ENCODE measurements at places on chromosomes 1 and 21. TPM values are rescaled to one million over a fixed set of nuclear protein-coding genes. Genes with fewer than 3 reads are reported as not detected.
A peak's percentile ranks its signal among the peaks of the same experiment; 100 is the strongest.

BRDT gene
- 0.97 TPM for total RNA-seq

DARS2 gene
- total RNA-seq = 20.6 TPM

KLHDC9 gene
- total RNA-seq = 1.9 TPM

KCNT2 gene
- total RNA-seq = 7.3 TPM

OR2L3 gene
- total RNA-seq = not detected

S100A2 gene
- 2.2 TPM for total RNA-seq

- no peak for DNase-seq
Observed at GRCh38 chr1:165344736-165345135, 11.8 kb downstream of the LMX1A start.

GRCh38 chr1:45892068-45892785 lies 88.8 kb downstream of the MAST2 start:
- peak; percentile 86 for DNase-seq

DNA sequence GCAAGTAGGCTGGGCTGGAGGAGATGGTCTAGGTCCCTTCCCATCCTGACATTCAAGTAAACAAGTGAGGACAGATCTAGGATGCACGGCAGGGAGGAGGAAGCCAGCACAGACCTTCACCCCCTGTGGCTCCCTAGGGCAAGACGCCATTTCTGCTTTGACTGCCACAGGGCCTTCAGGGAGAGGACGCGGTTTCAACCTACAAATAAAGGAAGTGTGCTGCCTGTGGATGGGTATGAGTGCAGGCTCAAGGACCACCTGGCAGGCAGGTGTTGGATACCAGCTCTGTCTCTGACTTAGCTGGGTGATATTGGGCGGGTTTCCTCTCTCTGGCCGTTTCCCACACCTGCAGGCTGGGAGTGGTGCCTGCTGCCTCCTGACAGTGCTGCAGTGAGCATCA lies 16.2 kb downstream of the SLC2A1 start:
- no peak for DNase-seq

DNA sequence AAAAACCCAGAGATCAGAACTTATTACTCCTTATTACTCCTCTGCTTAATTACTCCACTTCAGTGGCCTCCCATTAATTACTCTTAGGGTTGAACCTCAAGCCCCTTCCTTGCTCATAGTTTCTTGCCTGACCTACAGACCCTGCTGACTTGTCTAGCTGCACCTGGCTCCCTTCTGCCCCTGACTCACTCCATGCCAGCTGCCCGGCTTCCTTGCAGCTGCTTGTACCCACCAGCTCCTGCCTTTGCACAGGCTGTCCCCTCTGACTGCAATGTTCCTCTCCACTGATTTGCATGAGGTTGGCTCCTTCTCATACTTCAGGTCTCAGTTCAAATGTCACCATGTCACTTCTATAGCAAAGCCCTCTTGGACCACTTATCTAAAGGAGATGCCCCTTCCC lies 1.9 kb upstream of the PTPRU start:
- DNase-seq = no peak

DNA sequence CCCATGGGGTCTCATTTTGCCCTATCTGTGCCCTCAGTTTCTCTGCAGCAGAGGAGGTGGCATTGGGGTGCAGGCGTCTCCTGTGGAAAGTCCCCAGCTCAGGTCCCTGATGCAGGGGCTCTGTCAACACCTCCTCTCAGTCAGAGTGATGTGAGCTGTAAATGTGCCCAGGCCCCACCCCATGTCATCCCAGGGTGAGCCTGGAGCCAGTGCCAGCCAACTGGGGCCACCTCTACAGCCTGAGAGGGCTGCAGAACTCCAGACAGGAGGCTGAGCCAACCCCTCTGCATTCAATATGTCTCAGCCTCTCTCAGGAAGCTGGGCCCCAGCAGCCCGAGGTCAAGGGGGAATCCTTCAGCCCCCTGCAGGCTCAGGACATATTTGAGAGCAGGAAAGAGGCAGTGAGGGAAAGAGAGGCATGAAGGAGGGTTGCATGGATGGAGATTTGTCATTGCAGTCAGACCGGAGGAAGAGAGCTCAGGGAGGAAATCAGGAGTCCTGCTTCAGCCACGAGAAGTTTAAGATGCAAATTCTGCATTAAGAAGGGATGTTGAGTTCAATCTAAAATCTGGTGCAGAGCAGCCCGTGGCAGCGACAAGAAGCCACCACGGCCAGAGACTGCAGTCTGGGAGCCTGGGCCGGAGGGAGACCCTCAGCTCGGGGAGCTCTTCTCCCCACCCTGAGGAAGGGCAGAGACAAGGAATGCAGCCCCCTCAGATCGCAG lies 288.2 kb upstream of the VAMP3 start:
- no peak for DNase-seq

GRCh38 chr1:154848983-154849382 lies 21.1 kb downstream of the KCNN3 start:
- DNase-seq = no peak

DNA sequence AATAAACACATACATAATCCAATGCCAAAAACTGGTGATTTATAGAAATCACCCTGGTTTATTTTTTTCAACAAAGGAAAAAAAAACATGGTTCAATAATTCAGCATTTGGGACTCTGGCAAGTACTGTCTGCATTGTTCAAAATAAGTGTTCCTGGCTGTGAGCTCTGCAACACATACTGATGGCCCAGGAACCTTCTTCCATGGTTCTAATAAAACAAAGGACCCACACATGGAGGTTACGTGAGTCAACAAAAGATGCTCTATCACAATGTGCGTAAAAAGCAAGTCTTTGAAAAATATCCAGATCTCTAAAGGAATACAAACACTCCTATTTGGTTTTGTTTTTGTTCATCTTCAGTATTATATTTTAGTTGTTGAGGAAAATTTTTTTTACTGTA lies 37.9 kb upstream of the C1orf198 start:
- no peak for DNase-seq

- peak; percentile 52 for DNase-seq
Observed at GRCh38 chr1:10471411-10472219, 714 bp downstream of the DFFA start.

DNA sequence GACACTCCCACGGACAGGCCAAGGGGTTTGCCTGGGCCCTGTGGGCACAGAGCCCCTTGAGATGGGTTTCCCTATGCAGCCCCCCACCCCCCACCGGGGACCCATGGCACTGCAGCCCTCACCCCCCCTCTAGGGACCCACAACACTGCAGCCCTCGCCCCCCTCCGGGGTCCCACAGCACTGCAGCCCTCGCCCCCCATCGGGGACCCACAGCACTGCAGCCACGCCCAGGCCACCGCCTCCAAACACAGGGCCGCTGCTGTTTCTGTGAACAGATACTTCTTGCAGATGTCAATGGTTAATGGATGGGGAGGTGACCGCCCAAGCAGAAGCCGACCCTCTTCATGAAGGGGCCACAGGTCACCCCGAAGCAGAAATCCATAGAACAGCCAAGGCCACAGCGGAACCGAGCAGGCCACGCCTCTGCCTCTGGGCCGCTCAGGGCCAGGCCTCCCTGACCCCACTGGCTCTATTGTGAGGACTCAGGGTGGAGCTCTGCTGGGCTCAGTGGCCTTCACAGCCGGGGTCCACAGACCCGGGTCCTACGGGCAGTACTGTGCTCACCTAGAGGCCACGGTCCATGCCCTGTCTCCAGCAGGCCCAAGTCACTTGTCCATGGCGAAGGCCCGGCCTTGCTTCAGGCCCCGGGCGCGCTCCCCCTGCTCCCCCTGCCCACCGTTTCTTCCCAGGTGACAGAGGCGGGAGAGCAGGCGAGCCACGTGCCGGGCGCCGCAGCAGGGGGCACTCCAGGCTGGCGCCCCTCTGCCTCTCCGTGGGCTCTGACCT lies 4.1 kb upstream of the POFUT2 start:
- DNase-seq = no peak

DNA sequence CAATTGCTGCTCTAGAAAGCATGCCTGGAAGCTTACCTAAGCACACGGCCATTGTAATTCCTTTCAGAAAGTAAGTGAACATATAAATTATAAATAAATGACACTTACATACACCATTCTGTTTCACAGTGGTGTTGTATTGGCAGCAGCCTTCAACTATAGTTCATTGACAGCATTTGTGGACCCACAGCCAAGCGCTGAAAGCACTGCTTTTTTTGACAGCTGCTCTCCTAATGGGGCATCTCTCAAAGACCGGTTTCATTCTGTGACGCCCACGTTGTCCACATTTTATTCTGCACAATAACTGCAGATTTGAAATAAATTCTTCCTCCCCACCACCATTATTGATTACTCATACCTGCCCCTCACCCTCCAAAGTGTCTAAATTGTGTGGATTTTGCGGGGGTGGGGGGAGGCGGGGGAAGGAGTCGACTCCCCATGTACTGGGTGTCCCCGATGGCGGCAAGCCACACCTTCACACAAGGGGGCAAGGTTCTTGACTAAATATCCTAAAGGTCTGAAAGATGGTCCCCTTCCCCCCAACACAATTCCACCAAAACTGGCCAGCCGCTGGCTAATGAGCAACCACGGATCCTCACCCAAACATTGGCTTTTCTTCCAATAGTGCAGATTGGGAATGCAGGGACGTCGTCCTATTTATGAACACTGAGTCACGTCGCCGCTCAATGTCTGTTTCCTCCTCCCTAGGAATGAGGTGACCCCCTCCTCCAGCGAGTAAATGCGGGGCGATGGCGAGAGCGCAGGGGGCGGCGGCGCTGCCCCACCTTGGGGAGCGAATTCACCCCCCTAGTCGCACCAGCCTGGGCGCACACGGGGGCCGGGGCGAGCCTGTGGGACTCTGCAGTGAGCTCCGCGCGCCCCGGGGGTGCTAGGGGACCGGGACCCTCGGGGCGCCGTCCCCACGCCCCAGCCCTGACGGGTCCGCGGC lies 960 bp downstream of the RCAN1 start:
- DNase-seq = peak; percentile 20

GRCh38 chr1:59046134-59046533 lies 250.8 kb upstream of the FGGY start:
- no peak for DNase-seq

DNA sequence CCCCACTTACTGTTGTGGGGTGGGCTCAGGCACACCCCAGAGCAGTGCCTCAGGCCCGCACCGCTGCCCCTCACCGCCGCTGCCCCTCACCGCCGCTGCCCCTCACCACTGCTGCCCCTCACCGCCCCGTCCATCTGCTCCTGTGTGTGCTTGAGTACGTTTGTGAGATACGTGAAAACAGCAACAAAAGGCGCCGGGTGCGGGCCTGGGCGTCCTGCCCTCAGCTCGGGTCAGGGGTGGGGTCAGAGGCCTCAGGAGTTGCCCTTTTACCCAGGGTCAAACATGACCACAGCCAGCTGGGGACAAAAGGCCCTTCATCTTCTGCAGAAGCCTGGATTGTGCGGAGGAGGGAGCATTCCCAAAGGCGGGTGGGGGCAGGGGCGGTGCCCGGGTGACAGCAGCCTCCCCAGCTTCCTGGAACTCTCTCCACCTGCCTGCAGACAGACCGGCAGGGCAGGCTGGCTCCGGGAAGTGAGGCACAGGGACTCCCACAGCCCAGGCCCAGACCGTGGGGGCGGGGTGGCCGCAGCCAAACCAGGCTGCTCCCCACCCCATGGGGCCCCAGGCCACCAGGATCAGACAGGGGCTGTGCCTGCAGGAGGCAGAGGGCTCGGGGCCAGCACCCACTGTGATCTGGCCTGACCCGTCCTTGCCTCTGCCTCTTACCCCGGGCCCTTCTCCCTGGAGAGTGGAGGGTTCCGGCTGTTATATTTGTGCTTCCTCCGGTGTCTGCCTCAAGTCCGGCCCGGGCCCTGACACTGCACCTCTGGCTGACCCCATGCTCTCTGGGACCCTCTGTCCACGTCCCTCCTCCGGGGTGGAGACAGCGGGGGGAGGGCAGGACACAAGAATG lies 2.3 kb upstream of the VWA1 start:
- DNase-seq = no peak

GRCh38 chr1:210792250-210793102 lies 341.5 kb downstream of the KCNH1 start:
- peak; percentile 58 for DNase-seq

DNA sequence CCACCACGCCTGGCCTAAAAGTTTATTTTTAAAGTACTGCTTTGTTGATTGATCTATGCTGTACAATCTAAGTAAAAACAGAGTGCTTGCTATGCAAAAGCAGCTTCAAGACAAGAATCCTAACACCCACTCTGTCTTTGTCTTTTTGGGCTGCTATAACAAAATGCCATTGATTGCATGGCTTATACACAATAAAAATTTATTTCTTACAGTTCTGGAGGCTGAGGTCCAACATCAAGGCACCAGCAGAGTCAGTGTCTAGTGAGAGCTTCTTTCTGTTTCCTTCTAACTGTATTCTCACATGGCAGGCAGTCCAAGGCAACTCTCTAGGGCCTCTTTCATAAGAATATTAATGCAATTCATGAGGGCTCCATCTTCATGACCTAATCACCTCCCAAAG lies 63.6 kb upstream of the GJA5 start:
- DNase-seq = no peak

GRCh38 chr1:209302779-209303568 lies 280.5 kb upstream of the CAMK1G start:
- DNase-seq = no peak

DNA sequence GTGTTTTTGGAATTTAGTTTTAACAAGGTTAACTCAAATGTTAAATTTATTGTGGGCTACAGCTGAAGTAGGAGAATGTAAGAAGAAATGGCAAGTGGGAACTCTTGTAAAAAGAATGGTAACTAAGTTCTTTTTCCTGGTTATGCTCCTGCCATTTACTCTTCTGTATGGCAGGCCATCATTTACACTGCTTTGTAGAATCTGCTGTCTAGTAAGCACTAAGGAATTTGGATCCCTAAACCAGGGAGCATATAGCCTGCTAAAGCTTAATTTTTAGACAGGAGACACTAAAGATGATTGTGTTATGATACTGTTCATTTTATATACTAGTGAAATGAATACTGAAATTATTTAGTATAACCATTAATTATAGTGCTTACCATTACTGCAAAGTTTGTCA lies 85.3 kb downstream of the CAMTA1 start:
- peak; percentile 36 for DNase-seq

DNA sequence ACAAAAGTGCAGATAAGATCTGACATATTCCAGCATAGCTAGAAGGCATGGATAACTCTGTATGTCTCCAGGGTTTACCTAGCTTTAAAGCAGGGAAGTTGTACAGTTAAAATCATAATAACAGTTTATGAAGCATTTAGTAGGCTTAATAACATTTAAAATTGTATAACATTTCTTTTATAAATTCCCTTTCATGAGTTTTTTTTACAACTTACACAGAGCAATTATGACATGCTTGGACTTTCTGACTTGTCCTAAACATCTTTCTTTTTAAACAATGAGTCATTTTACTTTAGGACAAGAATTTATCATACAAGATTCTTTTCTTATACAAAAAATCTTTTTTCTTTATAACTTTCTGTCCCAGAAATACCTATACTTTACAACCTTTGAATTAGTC lies 408.5 kb upstream of the NEGR1 start:
- no peak for DNase-seq

DNA sequence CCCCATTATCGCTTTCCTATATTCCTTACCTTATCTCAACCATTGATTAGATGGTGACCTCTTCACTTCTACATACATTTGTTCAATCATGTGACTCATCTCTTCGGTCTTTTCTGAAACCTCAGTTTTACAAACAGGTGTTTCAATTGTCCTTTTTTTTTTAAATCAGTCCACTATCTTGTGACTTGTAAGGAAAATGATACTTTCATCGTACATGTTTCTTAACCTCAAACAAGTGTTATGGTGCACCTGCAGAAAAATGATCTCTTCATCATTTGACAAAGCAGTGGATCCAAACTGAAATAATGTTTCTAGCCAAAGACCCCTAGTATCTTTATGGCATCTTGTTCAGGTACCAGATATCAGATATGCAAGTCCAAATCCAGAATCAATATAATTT lies 1157.2 kb downstream of the MRPL39 start:
- no peak for DNase-seq
